ENCODE measurements at places on chromosomes 13 and 19.

- no peak for DNase-seq
These were observed 279.8 kb upstream of the EDNRB start for GRCh38 chr13:78198419-78198818.

- no peak for DNase-seq
These were observed 209.7 kb downstream of the KATNAL1 start for GRCh38 chr13:30097701-30098100.

- DNase-seq = no peak
These were observed 54.5 kb downstream of the DNAJC15 start for GRCh38 chr13:43077906-43078305.

GRCh38 chr19:1389033-1389940 is 5.6 kb downstream of the NDUFS7 start:
- no peak for DNase-seq

- DNase-seq = no peak
These were observed 12.3 kb downstream of the TMED1 start for GRCh38 chr19:10823690-10824089.

DNA sequence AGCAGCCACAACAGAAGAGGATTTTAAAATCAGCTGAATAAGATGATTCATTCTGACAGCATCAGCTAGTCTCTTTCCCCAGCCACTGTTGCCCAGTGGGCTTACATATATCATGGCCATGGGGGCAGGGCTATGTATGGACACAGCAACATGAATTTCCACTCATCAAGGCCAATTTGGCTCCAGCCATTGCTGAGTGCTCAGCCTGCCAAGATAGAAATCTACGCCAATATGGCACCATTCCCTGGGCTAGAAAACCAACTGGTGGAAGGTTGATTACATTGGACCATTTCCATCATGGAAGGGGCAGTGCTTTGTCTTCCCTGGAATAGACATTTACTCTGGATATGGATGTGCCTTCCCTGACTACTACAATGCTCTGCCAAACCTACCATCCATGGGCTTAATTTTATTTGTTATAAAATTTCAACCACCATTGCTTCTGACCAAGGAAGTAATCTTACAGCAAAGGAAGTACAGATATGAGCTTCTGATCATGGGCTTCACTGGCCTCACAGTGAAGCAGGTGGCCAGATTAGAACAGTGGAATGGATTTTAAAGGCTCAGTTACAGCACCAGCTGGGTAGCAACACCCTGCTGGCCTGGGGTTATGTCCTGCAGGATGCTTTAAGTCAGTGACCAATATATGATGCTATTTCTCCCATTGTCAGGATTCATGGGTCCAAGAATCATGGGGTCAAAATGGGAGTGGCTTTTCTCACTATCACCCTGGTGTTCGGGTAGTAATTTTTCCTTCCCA is 9.8 kb upstream of the ALOX5AP start:
- no peak for DNase-seq

DNA sequence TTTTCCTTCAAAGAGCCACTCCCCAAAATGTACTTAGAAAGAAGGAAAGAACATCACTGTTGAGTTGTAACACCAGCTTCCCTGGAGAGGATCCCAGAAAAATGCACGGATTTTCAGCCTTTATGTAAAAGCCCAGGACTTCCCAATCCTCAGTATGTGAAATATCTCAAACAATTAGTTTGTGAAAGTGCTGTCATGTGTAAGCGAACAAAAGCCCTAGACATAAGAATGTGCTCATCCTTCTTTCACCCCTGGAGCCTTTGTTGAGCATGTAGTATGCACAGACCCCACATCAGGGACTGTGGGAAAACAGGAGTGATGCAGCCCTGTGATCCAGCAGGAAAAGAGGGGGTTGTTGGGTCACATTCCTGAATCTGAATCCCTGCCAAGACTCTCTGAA is 441.4 kb upstream of the ZNF507 start:
- no peak for DNase-seq

GRCh38 chr13:106696140-106696539 is 128.2 kb upstream of the ARGLU1 start:
- DNase-seq = no peak

- DNase-seq = no peak
These were observed 281.8 kb upstream of the ZNF507 start for GRCh38 chr19:32063601-32064000.

DNA sequence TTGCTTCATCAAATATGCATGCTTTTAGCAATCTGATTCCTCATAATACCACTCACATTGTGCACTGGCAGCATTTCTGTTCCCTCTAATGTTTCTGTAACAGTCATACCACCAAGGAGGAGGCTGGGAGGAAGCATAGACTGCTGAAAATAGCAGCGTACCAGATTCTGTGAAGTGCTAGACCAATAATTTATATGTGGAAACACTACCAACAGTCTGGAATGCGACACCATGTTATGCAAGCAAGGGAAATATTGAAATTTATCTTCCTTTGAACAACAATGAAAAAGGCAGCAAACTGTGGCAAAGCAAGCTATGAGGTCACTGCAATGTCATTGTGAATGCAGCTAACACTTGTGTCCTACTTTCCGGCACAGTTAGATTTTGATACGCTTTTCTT is 1388.0 kb downstream of the EFNB2 start:
- DNase-seq = no peak

- DNase-seq = no peak
These were observed 77.5 kb downstream of the SERP2 start for GRCh38 chr13:44451126-44451525.

DNA sequence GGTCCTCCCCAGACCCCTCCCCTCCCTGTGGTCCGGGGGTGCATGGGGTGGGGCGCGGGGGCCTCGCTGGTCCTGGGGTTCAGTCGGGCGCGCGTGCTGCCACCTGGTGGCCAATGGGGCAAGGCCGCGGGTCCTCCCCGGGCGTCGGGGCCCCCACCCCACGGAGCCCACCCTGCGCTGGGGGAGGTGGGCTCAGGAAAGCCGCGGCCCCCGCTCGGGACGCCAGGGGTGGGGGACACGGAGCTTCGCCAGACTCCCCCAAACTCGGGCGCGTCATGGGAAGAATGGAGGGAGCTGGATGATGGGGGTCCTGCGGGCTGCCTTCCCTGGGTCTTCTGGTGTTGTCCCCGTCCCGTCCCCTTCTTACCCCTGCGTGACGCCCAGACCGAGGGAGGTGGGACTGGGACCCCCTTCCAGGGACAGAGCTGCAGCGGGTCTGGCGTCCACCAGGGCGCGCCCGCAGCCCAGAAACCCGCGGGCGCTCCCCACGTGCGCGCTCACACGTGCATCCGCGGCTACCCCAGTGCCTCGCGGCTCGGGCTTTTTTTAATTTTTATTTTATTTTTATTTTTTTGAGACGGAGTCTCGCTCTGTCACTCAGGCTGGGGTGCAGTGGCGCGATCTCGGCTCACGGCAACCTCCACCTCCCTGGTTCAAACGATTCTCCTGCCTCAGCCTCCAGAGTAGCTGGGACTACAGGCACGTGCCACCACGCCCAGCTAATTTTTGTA is 19.8 kb upstream of the TCF3 start:
- DNase-seq = no peak

GRCh38 chr19:18814063-18814462 is 17.7 kb upstream of the UPF1 start:
- no peak for DNase-seq

DNA sequence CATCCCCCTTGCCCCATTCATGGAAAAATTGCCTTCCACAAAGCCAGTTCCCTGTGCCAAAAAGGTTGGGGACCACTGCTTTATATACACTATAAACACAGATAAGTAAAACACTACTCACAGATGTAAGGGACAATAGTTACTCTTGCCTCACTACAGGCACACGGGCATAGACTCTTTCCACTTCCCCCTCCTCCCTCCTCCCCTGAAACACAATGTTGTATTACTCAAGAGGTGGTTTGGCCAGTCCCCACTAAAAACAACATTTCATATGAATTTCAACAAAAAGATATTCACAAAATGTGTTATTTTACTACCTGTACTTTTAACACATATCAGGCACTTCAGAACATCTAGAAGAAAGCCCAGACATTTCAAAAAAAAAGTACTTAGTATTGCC is 45.1 kb downstream of the EPSTI1 start:
- DNase-seq = no peak

DNA sequence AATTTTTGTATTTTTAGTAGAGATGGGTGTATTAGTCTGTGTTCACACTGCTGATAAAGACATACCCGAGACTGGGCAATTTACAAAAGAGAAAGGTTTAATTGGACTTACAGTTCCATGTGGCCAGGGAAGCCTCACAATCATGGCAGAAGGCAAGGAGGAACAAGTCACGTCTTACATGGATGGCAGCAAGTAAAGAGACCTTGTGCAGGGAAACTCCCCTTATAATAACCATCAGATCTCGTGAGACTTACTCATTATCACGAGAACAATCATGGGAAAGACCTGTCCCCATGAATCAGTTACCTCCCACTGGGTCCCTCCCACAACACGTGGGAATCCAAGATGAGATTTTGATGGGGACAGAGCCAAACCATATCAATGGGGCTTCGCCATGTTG is 14.6 kb downstream of the ZNF333 start:
- DNase-seq = no peak

GRCh38 chr19:50983625-50984292 is at the start of gene KLK7:
Gene KLK7, minus strand, starts transcription at chr19:50983917. Its CDS starts 1,518 bp downstream, at chr19:50982399.
- no peak for DNase-seq

DNA sequence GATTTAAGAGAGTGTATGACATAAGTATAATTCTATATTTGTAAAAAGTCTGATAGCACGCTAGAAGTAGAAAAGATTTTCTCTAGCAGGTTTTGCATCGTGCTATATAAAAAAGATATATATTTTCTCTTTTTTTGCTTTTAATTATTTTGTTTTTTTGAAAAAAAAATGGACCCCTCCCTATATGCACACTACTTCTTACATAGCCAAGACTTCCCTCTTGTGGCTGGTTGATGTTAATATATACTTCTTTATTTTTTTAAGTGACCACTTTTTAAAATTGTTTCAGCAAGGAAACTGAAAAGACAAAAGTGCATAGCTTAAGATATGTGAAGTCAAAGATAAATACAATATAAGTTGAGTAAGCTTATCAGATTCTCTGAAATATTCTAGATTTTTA is 1202.8 kb downstream of the DIAPH3 start:
- DNase-seq = no peak

DNA sequence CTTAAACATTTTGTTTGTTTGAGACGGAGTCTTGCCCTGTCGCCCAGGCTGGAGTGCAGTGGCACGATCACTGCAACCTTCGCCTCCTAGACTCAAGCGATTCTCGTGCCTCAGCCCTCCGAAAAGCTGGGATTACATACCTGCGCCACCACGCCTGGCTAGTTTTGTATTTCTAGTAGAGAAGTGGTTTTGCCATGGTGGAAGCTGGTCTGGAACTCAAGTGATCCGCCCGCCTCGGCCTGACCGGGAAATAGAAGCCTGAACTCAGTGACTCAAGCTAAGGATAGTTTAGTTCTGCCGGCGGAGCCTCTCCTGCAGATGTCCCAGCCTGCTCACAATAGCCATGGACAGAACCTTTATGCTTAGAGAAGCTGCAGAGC is 53.0 kb upstream of the ZNF254 start:
- peak; percentile 15 for DNase-seq

DNA sequence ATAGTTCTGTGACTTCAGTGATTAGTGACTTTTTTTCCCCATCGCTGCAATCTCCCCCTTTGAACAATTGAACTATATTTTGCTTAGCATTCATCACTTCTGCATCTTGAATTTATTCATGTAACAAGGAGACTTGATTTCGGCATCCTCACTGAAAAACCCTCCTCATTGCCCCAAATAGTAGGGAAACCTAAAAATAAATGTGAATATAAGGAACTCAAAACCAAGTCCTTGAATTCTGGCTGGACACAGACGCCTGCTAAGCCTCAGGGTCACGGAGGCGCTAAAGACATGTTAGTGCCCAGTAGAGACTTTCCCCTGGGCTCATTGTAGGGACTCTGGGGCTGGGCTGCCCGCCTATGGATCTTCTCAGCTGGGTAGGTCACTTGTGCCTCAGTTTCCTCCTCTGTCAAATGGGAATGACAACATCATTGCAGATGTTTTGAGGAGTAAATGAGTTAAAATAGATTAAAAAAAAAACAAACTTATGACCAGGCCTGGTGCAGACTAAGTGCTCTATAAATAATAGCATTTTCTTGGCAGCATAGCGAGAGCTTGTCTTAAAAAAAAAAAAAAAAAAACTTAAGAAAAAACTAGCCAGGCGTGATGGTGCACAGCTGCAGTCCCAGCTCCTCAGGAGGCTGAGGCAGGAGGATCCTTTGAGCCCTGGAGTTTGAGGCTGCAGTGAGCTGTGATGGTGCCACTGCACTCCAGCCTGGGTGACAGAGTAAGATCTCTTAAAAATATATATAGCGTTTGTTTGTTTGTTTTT is 1.8 kb upstream of the ADGRE5 start:
- DNase-seq = no peak

GRCh38 chr13:111642156-111642767 is 321.8 kb downstream of the TEX29 start:
- no peak for DNase-seq

GRCh38 chr13:103436057-103436654 is 369.9 kb upstream of the SLC10A2 start:
- DNase-seq = no peak

GRCh38 chr13:109734002-109734785 is 52.2 kb downstream of the IRS2 start:
- no peak for DNase-seq

DNA sequence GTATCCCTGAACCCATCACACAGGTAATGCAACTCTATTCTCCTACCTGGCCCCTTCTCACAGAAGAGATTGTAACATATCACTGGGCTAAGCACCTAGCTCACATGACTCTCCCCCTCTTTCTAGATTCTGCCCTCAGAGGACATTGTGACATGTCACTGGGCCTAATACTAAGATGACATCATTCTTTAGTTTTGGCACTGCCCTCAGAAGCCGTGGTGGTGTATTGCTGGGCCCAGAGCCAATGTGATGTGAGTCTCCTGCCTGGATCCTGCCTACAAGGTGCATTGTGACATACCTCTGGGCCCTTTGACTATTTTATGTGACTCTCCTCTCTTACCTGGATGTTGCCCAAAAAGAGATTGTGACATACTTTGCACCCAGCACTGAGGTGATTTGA is 21.4 kb upstream of the ZNF730 start:
- DNase-seq = no peak

DNA sequence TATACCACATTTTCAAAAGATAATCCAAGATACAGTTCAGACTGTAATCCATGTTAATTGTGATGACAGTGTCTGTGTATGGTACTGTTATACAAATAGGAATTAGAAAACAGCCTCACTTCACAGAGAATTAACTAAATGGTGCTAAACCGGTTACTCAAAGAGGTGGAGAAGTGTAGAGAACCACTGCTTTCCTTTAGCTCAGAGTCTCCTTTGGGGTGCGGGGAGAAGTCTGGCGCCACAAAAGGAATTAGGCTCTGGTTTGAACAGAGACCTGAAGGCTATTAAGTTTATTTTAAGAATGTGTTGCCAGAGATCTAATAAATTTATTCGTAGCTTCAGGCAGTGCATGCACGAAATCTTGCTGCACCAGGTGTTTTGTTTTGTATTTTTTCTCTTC is 65.8 kb downstream of the FREM2 start:
- DNase-seq = no peak

- no peak for DNase-seq
These were observed 14.9 kb downstream of the FGF21 start for GRCh38 chr19:48770266-48770665.
